Aorta (tissue), 5 donors: ENCODE measurements at places on chromosomes 12 and 14.

GRCh38 chr14:20690848-20691640 lies 2.5 kb downstream of the ANG start:
- DNase-seq = no peak
- no peak overlapping the region for H3K27ac ChIP-seq
- no peaks in the 10 kb centered on the region for H3K36me3 ChIP-seq

DNA sequence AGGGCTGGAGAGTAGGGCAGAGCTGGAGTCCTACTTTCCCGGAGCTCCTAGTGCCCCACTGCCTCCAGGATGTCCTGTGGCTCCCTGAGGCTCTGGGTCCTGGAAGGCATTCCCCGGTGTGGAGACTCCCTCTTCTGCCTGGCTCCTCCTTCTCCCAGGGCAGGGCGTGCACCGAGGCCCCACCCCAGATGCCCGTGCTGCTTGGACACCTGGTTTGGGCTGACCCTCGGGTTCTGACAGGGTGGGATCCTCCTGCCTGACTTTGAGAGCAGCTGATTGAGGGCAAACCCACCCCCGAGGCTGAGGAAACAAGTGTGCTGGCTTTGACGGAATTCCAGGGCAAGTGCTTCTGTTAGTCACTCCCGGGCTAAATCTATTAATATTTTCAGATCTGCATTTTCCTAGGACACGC lies 15.4 kb downstream of the TEAD4 start:
- no peaks in the 10 kb centered on the region for H3K4me1 ChIP-seq
- H3K36me3 ChIP-seq = no peaks in the 10 kb centered on the region
- H3K4me3 ChIP-seq = no peak overlapping the region
- no peaks in the 10 kb centered on the region for H3K27me3 ChIP-seq
- no peak for DNase-seq

- no peak overlapping the region for H3K4me3 ChIP-seq
- H3K27me3 ChIP-seq = no peaks in the 10 kb centered on the region
- H3K4me1 ChIP-seq = no peaks in the 10 kb centered on the region
- H3K36me3 ChIP-seq = no peaks in the 10 kb centered on the region
- H3K27ac ChIP-seq = no peak overlapping the region
- no peak for DNase-seq
Observed at GRCh38 chr14:84225268-84225667, 1304.7 kb upstream of the FLRT2 start.

DNA sequence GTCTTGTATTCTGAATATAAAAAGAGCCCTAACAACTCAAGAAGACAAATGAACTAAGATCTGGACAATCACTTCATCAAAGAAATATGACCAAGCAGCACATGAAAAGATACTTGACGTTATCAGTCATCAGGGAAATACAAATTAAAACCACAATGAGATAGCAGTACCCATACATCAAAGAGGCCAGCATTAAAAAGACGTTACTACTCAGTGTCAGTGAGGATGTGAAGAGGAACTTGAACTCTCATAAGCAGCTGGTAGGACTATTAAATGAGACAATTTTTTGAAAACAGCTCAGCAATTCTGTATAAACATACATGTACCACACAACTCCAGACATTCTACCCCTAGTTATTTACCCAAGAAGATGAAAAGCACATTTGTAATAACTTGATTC lies 55.9 kb downstream of the FERMT2 start:
- no peaks in the 10 kb centered on the region for H3K27me3 ChIP-seq
- no peak for DNase-seq
- no peak overlapping the region for H3K27ac ChIP-seq
- no peak overlapping the region for H3K4me3 ChIP-seq
- no peaks in the 10 kb centered on the region for H3K36me3 ChIP-seq
